Large intestine (tissue), 12 donors: ENCODE measurements at places on chromosomes 5 and 9. TPM values are rescaled to one million over a fixed set of nuclear protein-coding genes. Genes with fewer than 3 reads are reported as not detected.

DNA sequence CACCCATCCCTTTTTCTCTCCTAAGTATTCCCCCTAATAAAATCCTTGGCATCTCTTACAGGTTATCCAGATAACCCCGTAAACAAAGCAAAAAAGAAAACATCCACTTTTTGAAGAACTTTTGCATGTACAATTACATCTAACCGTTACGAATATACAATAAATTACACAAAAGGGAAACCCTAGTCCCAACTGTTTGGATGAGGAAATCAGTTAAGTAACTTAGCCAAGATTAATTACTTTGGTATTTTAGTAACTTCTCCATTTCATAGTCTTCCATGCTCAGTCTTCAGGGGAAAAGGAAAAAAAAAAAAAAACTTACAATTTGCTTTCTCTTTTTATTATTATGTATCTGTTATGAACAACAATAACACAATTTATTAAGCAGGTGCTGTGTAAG, 212.9 kb downstream of the ACTL7B start:
- no peak for DNase-seq
- H3K27me3 ChIP-seq: no peaks in the 10 kb centered on the region
- no peak overlapping the region for H3K4me3 ChIP-seq
- no peaks in the 10 kb centered on the region for H3K36me3 ChIP-seq

DNA sequence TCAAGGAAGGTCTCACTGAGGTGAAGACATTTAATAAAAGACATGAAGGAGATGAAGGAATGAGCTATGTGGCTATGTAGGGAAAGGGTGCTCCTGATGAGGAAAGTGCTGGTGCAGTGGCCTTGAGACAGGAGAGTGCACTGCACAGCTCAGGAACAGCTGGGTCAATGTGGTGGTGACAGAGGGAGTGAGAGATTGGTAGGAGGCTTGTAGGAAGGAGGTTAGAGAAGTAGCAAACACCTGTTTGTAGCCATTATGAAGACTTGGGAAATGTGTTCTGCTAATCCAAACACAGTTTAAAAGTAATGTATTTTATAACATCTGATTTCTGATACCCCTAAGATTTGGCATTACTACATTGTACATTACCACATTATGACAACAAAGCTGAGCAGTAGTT, 115.1 kb upstream of the MTAP start:
- no peaks in the 10 kb centered on the region for H3K4me1 ChIP-seq
- H3K27ac ChIP-seq: no peak overlapping the region
- H3K27me3 ChIP-seq: peaks cover 3% of the 10 kb centered on the region
- no peaks in the 10 kb centered on the region for H3K36me3 ChIP-seq
- no peak for DNase-seq

DNA sequence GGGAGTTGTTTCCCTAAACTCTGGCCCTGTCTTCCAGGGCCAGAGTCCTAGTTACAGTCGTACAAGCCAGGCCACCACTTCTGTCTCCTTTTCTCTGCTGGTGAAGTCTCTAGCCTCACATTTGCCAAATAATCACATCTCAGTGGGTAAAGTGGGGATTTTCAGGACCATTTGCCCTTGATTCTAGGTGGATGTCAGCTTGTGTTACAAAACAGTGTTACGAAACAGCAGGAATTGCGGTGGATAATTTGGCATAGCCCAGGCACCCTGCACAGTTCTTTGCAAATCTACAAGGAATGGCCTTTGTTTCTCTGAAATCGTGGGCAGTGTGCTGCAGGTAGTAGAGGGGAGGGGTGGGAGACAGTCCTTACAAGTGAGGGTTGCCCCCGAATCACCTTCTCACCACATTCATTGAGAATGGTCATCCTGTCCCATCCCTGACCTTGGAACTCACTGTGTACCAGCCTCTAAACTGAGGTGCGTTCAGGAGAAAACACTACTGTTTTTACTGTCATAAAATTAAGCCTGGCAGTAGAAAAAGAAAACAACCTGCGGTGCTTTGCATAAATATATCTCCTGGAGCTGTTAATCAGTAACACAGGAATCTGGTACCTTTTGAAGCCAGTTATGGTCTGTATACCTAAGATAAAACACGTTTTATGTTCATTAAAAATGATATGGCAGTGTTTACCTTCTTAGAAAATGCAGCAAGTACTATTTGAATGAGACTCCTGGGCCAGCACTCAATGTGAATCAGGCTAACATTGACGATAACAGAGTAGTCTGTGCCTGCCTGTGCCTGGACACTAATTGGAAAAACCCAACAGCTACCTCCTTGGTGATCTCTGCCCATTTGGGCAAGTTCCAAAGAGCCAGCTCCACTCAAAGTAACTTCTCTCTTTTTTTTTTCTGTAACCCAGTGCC, 44.3 kb downstream of the CYSTM1 start:
- no peaks in the 10 kb centered on the region for H3K36me3 ChIP-seq
- peaks cover 82% of the 10 kb centered on the region for H3K4me1 ChIP-seq
- peak; percentile 54 for DNase-seq
- no peak overlapping the region for H3K4me3 ChIP-seq
- no peaks in the 10 kb centered on the region for H3K27me3 ChIP-seq

DNA sequence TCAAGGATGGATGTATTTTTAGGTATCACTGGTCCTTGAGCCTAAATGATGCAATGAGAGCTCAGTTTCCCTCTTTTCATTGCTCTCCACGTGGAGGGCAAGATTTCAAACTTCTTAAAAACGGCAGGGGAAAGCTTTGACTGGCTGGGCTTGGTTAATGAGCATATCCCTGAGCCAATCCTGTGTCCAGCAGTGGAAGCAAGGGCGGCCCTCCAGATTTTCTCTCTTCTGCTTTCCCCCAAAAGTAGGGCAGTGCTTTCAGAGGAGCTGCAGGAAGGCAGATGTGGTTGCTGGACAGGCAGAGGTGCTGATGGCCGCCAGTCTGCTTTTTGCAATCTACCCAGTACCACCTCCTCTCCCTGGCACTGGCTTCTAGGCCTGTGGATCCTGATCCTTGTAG, 30.0 kb upstream of the TBC1D2 start:
- H3K27me3 ChIP-seq: no peaks in the 10 kb centered on the region
- no peak overlapping the region for H3K4me3 ChIP-seq
- H3K4me1 ChIP-seq: peaks cover 14% of the 10 kb centered on the region
- DNase-seq: no peak
- H3K36me3 ChIP-seq: no peaks in the 10 kb centered on the region

DNA sequence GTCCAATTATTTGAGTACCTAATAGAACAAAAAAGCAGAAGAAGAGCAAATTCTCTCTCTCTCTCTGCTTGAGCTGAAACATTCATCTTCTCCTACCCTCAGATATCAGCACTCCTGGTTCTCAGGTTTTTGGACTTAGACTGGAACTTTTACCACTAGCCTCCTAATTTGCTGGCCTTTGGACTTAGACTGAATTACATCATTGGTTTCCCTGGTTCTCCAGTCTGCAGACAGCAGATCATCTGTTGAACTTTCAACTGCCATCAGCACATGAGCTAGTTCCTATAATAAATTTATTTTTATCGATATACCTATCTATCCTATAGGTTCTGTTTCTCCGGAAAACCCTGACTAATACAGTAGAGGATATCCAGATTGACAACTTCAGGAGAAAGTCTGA, 208.9 kb upstream of the GAS1 start:
- H3K4me1 ChIP-seq: no peaks in the 10 kb centered on the region
- H3K27ac ChIP-seq: no peak overlapping the region
- no peak overlapping the region for H3K4me3 ChIP-seq
- no peaks in the 10 kb centered on the region for H3K36me3 ChIP-seq
- no peak for DNase-seq

DNA sequence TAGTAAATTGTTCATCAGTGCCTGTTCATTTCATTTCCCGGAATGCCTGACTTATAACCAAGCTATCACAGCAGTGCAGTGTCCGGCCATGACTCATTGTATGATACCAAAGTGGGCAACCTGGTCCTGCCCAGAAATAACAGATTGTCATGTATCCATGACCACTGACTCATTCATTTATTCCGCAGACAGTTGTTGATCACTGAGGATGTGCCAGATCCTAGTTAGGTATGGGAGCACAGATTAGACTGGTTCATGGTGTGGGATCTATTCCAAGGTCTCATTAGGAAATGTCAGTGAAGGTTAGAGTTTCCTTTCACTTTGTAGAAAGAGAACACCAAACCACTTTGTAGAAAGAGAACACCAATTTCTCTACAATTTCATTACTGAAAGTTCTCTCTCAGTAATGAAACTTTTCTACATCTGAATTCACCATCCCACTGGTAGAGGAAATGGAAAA, 8.7 kb downstream of the NREP start:
- no peak overlapping the region for H3K4me3 ChIP-seq
- no peak for DNase-seq
- peaks cover 5% of the 10 kb centered on the region for H3K36me3 ChIP-seq
- H3K27me3 ChIP-seq: no peaks in the 10 kb centered on the region
- no peak overlapping the region for H3K27ac ChIP-seq

- no peaks in the 10 kb centered on the region for H3K4me1 ChIP-seq
- no peaks in the 10 kb centered on the region for H3K36me3 ChIP-seq
- H3K27ac ChIP-seq: no peak overlapping the region
- no peaks in the 10 kb centered on the region for H3K27me3 ChIP-seq
- DNase-seq: no peak
Measured at GRCh38 chr9:76529653-76530052, 70.7 kb downstream of the GCNT1 start.

- no peaks in the 10 kb centered on the region for H3K27me3 ChIP-seq
- H3K36me3 ChIP-seq: no peaks in the 10 kb centered on the region
- no peak for DNase-seq
- no peak overlapping the region for H3K4me3 ChIP-seq
- H3K27ac ChIP-seq: no peak overlapping the region
Measured at GRCh38 chr5:145110181-145110580, 725.0 kb downstream of the PRELID2 start.

DNA sequence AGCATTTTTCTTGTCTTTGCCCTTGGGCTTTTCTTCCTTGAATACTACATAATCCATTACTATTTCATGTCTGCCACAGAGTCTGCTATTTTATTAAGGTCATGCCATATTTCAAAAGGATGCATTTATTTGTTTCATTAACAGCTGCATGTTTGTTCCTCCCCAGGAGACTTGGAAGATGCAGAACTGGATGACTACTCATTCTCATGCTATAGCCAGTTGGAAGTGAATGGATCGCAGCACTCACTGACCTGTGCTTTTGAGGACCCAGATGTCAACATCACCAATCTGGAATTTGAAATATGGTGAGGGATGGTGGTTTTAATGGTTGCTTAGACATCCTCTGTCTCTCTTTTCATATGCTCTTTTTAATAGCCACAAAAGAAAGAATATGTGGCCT, 4.0 kb downstream of the IL7R start:
- DNase-seq: no peak
- H3K27ac ChIP-seq: no peak overlapping the region
- peaks cover 2% of the 10 kb centered on the region for H3K27me3 ChIP-seq
- H3K4me3 ChIP-seq: no peak overlapping the region

- no peaks in the 10 kb centered on the region for H3K4me1 ChIP-seq
- H3K36me3 ChIP-seq: no peaks in the 10 kb centered on the region
- DNase-seq: no peak
- H3K4me3 ChIP-seq: no peak overlapping the region
- H3K27ac ChIP-seq: no peak overlapping the region
Measured at GRCh38 chr9:79812507-79813257, 240.9 kb downstream of the TLE4 start.

- no peak overlapping the region for H3K27ac ChIP-seq
- no peak for DNase-seq
- H3K27me3 ChIP-seq: no peaks in the 10 kb centered on the region
- no peaks in the 10 kb centered on the region for H3K36me3 ChIP-seq
Measured at GRCh38 chr9:135552698-135553171, 6.8 kb downstream of the OBP2A start.

- H3K4me1 ChIP-seq: no peaks in the 10 kb centered on the region
- no peak for DNase-seq
- H3K4me3 ChIP-seq: no peak overlapping the region
Measured at GRCh38 chr5:140734354-140734753, 34.1 kb downstream of the ZMAT2 start.

DNA sequence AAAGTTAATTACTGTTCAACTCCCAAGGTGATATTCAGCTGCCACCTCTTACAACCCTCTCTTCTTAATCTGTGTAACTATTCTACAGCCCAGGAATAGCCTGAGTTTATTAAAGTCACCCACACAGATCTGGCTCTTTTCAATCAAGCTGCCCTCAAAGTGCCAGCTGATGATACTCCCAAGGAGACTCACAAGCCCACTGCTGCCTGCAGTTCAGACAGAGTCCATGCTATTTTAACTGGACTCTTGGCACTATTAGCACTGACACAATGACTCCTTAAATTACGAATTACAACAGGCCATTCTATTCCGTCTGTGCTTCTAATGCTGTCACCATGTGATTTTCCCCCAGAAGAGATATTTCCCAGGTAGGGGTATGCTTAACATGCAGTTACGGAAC, 26.3 kb downstream of the REEP5 start:
- H3K4me1 ChIP-seq: no peaks in the 10 kb centered on the region
- no peak overlapping the region for H3K27ac ChIP-seq
- no peak overlapping the region for H3K4me3 ChIP-seq
- no peak for DNase-seq
- peaks cover 36% of the 10 kb centered on the region for H3K36me3 ChIP-seq
- no peaks in the 10 kb centered on the region for H3K27me3 ChIP-seq

GRCh38 chr5:3911773-3912172, 316.1 kb downstream of the IRX1 start:
- H3K4me3 ChIP-seq: no peak overlapping the region
- DNase-seq: no peak
- no peaks in the 10 kb centered on the region for H3K4me1 ChIP-seq
- H3K36me3 ChIP-seq: no peaks in the 10 kb centered on the region
- H3K27ac ChIP-seq: no peak overlapping the region
- no peaks in the 10 kb centered on the region for H3K27me3 ChIP-seq

DNA sequence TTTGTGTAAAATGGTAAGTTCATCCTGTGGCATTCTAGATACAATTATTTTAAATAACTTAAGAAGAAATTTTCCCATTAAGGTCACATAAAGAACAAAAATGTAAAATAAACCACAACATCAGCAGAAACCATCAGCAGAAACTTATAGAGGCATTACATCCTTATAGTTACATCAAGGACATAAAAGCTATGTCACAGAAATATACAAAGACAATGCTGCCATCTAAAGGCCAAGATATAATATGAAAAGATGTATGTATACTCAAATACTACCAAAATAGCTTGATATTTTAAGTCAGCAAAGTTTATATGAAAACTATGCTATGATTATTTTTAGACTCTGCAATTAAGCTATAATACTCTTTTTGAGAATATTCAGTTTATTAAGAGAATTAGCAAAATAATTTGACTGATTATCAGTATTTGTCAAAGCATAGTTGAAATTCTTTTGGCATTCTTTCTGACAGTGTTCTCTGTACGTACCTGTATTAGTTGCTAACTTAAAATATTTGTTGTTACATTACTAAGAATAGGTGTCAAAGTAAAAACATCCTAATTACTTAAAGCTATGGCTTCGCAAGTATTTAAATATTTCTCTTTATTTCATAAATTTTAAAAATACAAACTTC, 36.2 kb downstream of the FBXL17 start:
- H3K4me3 ChIP-seq: no peak overlapping the region
- no peaks in the 10 kb centered on the region for H3K27me3 ChIP-seq
- peak; percentile 48 for DNase-seq
- peaks cover 6% of the 10 kb centered on the region for H3K4me1 ChIP-seq
- no peaks in the 10 kb centered on the region for H3K36me3 ChIP-seq
- no peak overlapping the region for H3K27ac ChIP-seq

NSD1 gene
- 27.2 TPM for polyA plus RNA-seq

LOX gene
- polyA plus RNA-seq: 10.9 TPM

RNF208 gene
- polyA plus RNA-seq: 11.0 TPM

SLCO4C1 gene
- 24.9 TPM for polyA plus RNA-seq

AQP3 gene
- polyA plus RNA-seq: 103 TPM
